ENCODE measurements at places on chromosomes 7 and 10.

- no peak for DNase-seq
These were observed 66.9 kb downstream of the FAM53B start for GRCh38 chr10:124677293-124677699.

DNA sequence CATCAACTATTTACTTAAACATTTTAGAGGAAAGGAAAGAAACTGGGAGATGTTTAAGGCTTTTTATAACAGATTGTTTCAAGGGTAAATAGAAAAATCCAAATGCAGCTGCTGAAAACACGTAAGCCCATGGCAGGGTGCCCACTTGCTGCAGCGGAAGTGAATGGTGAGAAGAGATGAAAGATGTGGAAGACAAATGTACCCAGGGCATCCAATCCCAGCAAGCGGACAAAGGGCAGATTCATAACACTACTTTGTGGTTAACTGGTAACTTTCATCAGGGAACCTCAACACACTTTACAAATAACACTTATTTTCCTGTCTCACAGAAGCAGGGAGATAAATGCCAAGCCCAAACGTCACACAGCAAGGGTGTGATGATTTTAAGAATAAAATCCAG lies 358.4 kb downstream of the KCNMA1 start:
- no peak for DNase-seq

DNA sequence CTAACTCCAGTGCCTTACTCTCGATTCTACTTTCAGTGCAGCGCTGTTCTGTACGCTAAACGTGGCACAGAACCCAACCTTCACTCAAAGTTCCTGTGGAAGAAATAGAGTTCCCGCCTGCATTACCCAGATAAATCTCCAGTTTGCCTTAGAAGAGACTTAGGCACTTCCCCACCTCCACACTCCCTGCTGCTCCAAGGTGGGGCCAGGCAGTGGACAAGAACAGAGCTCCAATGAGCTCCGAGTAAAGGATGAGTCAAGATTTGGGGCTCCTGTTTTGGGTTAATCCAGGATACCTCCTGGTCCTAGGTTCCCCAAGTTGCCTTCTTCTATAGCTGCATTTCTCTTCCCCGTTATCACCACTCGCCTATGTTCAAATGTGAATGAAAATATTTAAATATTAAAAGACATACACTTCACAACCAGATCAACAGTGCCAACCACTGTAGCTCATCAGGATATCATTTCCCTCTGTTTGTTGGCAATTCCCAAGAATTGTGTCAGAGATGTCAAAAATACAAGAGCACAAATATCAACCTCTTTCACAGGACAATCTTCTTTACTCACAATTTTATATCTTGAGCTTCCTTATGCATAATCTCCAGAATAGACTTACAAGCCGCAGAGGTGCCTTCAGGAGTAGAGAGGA lies 48.0 kb downstream of the MALSU1 start:
- DNase-seq, result no peak

DNA sequence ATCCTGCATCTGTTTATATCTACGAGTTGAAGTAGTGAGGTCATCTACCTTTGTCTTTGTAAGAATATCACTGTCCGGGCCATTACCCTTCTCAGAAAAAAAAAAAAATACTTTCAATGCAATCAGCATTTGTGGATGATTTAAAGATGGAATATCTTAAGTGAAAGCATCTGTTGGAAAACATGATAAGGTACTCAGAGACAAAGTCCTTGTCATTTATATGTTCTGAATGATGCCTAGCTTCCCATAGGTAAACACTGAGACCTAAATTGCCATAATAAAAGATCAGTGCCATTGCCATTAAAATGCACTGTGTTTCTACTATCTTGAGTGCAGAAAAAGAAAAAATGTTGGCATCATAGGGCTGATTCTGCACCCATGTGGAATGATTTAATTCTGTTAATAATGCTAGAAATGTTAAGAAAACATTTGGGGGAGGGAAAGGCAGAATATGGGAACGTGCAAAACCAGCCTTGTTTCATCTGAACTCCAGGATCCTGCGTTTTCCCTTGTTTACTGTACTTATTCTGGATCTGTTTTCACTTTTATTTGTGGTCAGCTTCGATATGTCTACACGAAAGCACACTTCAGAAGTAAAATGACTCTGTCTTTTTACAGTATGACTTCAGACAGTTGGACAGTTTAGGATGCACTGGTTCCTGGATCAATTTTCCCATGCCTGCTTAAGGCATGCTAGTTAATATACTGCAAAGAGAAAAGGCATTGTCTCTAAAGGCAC lies 669.8 kb downstream of the SUGCT start:
- DNase-seq, result no peak

DNA sequence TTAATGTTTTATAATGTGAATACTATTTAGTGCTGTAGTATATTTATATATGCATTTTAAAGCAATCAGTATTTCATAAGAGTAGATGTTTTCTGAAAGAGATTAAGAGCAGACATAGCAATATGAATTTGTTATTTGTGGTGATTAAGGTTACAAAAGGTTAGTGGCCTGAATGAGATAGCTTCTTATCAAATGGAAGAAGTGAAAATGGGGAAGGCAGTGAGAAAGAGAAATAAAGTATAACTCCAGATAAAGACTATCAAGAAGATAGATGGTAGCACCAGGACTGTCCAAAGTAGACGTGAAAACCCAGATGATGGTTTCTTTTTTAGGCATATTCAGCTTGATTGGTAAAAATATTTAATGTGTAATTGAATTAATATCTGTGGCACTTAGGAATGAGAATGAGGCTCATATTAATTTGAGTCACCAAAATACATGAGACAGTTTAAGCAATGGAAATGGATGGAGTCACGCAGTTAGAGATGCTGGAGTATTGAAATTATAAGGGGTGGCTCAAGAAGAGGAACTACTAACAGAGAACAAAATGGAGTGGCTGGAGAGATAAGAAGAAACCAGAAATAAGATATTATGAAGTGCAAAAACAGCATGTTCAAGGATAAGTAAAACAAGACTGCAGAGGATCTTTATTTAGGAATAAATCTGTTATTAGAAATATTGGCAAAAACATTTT lies 288.0 kb upstream of the SEMA3C start:
- DNase-seq, result no peak

- no peak for DNase-seq
These were observed 11.7 kb downstream of the PLAC9 start for GRCh38 chr10:80144067-80144695.

DNA sequence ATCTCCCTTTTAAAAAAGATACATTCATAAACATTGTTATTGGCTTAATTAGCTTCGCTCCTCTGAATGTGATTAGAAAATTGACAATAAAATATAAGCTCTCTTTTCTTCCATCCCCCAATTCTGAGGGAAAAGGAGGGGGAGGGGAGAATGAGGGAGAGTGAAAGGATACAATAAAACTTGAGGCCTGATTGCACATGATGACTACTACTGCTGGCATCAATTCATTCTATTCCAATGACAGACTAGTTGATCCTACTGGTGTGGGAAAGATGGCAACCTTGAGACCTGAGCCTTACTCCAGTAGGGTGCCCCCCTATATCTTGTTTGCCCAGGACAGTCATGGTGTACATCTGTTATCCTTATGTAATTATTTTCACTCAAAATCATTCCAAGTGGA lies 4.5 kb upstream of the IQUB start:
- DNase-seq, result no peak

- no peak for DNase-seq
These were observed 21.1 kb downstream of the MCM10 start for GRCh38 chr10:13182424-13182823.

DNA sequence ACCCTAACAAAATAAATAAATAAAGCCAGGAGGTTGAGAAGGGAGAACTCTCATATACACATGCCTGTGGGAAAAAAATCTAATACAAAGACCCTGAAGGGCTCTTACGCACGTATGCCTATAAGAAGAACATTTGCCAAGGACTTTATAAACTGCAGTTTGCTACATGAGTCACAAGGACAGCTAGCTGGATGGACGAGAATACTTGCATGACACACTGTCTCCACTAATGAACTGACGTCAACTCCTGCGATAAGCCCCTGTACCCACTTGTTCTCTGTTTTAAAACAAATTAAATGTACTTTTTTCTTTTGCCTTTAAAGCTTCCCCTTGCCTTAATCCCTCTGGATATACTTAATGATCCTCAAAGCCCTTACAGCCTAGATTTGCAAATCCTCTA lies 374.6 kb upstream of the GHITM start:
- DNase-seq, result no peak

- DNase-seq, result no peak
These were observed 85.3 kb upstream of the RPA3 start for GRCh38 chr7:7803715-7804178.

GRCh38 chr10:103558911-103559310 lies 65.4 kb downstream of the NEURL1 start:
- DNase-seq, result no peak

DNA sequence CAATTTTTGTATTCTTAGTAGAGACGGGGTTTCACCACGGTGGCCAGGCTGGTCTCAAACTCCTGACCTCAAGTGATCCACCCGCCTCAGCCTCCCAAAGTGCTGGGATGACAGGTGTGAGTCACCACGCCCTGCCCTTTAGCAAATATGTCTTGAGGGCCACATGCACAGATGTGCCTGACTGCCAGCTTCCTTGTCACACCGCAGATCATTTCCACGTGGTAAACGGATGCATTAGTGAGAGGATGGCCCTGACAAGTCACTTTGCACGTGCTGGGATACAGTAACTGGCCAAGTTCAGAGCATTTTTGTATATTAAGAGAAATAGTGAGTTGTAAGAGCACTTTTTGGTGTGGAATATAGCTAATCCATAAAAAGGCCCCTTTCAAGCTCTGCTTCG lies 44.3 kb upstream of the FAM180A start:
- DNase-seq, result no peak

DNA sequence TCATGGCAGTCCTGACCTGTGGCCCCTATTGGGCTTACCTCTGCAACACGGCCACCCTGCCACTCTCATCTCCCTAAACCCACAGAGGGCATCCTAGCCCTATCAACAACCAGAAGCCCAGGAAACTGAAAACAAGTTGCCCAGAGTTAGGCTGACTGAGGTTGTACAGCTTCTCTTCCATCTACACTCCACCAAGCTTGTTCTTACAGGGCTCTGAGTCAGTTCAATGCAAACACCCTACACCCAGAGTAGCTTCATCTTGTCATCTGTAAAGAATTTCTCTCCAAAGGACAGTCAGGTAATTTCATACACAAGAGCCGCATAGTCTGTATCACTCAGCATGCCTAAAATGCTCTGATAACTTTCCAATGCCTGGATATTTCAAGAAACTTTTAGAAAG lies 175.4 kb downstream of the ARID5B start:
- DNase-seq, result no peak

GRCh38 chr10:59346321-59346720 lies 16.0 kb downstream of the FAM13C start:
- DNase-seq, result no peak

DNA sequence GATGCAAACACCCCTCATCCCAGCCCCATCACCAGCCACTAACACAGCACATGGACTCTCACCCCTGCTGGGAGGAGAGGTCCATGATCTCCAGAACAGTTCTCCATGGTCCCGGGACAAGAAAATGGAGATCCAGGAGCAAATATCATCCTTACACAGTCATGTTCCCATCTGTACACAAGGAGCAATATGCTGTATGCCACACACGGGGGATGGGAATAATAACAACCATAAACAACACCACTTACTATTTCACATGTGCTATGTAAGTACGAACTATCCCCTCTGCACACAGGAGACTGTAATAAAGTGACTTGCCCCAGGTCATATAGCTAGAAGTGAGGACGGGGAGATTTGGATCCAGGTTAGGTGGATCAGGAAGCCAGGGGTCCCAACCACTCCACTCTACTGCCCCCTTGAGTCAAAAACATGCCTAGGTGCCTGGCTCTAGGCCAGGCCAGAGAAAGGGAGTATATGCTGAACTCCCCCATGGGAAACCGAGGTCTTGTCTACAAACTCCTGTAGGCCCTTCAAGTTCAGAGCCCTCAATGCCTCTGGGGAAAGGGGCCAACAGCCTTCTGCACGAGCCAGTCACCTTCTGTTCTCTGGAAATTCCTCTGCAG lies 34.1 kb downstream of the LRRC20 start:
- DNase-seq, result no peak

DNA sequence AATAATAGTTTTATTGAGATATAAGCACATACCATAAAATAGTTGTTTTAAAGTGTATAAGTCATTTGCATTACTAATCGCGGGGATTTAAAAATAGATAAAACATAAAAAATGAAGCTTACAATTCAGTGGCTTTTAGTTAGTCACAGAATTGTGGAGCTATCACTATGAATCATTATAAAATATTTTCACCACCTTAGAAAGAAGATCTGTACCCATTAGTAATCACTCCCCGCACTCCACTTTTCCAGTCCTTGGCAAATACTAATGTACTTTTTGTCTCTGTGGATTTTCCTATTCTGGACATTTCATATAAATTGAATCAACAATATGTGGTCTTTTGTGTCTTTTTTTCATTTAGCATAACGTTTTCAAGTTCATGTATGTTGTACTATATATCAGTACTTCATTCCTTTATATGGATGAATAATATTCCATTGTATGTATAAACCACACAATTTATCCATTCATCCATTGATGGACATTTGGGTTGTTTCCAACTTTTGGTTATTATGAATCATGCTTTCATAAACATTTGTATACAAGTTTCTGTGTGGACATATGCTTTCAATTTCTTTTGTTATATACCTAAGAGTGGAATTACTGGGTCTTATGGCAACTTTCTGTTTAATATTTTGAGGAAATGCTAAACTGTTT lies 162.5 kb downstream of the MAGI2 start:
- DNase-seq, result no peak

DNA sequence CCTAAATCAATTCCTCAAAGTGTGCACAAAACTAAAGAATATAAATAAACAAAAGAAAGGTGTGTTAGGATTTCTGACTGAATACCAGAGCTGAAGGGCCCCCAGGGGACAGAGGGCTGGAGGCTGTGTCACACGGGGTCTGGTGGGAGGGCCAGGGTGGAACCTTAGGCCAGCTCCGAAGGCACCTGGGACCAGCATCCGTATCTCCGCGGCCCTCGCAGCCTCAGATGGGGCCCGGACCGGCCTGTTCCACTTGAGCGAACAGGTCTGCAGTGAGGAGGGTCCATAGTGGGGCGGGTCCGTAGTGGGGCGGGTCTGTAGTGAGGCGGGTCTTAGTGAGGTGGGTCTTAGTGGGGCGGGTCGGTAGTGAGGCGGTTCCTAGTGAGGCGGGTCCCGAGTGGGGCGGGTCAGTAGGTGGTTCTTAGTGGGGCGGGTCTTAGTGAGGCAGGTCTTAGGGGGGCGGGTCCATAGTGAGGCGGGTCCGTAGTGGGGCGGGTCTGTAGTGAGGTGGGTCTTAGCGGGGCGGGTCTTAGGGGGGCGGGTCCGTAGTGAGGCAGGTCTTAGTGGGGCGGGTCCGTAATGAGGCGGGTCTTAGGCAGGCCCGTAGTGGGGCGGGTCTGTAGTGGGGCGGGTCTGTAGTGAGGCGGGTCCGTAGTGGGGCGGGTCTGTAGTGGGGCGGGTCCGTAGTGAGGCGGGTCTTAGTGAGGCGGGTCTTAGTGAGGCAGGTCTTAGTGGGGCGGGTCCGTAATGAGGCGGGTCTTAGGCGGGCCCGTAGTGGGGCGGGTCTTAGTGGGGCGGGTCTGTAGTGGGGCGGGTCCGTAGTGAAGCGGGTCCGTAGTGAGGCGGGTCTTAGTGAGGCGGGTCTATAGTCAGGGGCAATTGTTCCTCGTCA lies 15.1 kb downstream of the GPR146 start:
- DNase-seq, result peak; percentile 19

Data from T-helper 22 cell (primary cell).